ENCODE measurements at places on chromosomes 7 and 10.

DNA sequence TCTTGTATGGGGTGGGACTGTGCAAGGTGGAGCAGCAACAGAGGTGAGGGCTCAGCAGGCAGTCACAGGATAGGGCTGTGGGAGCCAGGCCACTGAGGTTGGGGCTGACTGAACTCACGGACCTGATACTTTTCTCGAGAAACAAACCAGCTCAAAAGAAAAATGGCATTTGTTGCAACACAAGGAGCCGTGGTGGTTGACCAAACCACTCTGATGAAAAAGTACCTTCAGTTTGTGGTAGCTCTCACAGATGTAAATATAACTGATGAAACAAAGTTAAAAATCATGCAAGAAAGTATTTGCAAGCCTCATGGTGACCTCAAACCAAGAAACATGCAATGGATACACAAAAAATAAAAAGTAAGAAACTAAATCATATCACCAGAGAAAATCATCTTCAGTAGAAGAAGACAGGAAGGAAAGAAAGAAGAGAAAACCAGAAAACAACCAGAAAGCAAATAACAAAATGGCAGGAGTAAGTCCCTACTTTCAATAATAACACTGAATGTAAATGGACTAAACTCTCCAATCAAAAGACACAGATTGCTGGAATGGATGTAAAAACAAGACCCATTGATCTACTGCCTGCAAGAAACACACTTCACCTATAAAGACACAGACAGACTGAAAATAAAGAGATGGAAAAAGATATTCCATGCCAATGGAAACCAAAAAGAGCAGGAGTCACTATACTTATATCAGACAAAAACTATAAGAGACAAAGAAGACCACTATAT is 48.9 kb upstream of the DUSP5 start:
- DNase-seq: no peak

DNA sequence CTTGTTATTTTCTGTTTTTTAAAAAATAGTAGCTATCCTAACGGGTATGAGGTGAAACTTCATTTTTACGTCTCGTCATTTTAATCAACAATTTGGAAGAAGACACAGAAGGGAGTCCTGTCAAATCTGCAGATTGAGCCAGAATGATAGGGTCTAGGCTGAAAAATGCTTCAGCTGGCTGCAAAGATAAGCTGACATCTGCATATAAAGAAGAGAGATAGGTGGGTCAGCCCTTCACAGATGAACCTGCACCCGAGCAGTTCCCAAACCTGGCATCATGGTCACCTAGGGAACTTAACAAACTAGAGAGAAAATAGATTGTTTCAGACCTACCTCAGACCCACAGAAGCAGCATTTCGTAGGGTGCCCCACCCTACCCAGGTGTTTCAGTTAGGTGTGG is 35.2 kb upstream of the BMPR1A start:
- DNase-seq: no peak

DNA sequence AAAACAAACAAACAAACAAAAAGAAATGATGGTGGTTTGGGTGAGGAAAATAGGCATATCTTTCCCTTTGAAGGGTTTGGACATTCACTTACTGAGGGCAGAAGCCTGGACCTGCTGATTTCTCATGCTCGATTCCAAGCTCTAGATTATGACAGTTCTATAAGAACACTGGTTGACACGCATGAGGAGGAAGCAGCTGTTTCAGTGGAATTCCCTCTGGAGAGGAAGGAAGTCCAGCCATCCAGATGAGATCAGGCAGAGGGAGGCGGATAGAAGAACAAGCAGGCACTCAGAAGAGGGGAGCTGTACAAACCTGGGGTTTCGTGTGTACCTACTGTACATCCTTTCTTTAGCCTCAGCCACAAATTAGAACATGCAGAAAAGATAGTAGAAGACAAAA is 691.9 kb downstream of the INHBA start:
- DNase-seq: no peak

- peak; percentile 17 for DNase-seq
Measured at GRCh38 chr7:129989466-129989865, 36.7 kb upstream of the UBE2H start.

DNA sequence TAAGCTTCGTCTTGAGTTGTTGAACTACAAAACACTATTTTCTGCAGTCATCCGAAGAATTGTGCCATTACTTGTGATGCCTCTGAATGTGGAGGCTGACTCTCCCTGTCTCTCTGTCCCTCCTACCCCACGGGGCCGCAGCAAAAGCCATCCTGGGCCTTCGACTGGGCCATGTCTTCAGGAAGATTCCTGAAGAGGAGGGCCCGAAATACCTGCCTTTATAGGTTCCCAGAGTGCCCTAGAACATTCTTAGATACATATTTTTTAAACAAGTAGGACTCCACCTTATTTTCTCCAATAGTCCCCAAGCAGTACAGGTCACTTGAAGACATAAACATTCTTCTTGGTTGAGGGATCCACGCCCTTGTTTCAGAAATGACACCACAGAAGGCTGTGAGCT is 8.1 kb downstream of the IGFBP3 start:
- DNase-seq: no peak

Measured in stimulated activated CD4-positive, alpha-beta T cell treated with anti-CD3 and anti-CD28 coated beads, Interleukin-1b, Interleukin-23, amount 100 ng/mL, for 1 hour (primary cell).